ENCODE measurements at places on chromosomes 7 and 10.
A peak's percentile ranks its signal among the peaks of the same experiment; 100 is the strongest.

- ATAC-seq: no peak
Observed at GRCh38 chr10:119360181-119360921, 153.0 kb downstream of the GRK5 start.

GRCh38 chr7:82699773-82700186 is 256.2 kb upstream of the CACNA2D1 start:
- ATAC-seq: no peak

GRCh38 chr10:29710128-29710527 is 75.4 kb upstream of the SVIL start:
- no peak for ATAC-seq

DNA sequence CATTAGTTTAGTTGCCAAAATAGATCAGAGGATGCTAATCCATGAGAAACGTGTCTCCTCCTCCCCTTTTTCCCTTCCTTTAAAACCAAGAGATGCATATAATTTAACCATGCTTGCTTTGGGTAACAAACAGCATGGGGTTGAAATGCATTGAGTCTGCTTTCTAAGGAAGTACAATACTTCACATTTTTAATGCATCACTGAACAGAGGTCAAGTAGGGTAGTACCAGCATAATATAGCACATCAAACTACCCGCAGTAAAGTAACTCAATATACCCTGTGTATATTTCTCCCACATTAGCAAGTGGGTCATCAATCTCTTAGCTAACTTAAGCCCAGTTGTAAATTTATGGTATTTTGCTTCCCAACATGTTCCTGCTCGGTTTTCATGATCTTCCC is 239.3 kb upstream of the SEMA3C start:
- ATAC-seq: no peak

GRCh38 chr10:127715782-127716378 is 21.1 kb upstream of the FOXI2 start:
- ATAC-seq: no peak

- no peak for ATAC-seq
Observed at GRCh38 chr7:82729172-82730030, 285.8 kb upstream of the CACNA2D1 start.

DNA sequence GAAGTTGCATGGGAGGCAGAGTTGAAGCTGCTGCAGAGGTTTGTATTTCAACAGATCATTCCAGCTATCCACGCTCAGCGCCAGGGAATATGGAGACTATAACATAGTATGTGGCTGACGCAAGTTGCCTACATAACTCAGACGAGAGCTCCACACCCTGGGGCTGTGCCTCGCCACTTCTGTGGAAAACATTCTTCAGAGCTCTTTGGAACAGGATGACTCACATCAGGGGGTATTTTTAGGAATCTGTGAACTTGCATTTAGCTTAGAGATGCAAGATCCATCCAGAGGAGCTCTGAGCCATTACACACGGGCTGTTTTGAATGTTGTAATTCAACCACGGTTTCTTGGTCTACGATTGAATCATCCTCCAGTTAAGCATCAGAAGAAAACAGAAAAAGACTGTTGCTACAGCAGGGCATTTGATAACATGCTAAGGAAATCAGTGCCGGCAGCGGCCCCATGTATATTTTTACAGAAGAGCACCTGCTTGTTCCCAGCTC is 481.5 kb upstream of the AKR1E2 start:
- ATAC-seq: peak; percentile 95

DNA sequence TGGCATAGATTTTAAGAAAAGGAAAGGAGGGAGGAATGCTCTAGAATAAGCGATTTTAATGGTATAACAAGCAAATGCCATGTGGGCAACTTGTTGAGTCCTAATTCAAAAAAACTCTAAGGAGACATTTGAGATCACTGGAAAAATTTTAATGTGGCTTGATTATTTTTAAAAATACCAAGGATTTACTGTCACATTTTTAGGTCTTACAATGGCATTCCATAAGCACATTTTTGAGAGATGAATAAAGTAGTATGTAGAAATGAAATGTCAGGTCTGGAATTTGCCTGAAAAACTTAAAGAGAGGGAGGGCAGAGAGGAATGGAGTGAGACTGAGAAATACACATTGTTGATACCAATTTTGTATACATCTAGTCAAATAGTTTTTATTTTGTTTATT is 20.3 kb downstream of the NCAPG2 start:
- no peak for ATAC-seq

- no peak for ATAC-seq
Observed at GRCh38 chr10:33459602-33460001, 125.1 kb upstream of the NRP1 start.

DNA sequence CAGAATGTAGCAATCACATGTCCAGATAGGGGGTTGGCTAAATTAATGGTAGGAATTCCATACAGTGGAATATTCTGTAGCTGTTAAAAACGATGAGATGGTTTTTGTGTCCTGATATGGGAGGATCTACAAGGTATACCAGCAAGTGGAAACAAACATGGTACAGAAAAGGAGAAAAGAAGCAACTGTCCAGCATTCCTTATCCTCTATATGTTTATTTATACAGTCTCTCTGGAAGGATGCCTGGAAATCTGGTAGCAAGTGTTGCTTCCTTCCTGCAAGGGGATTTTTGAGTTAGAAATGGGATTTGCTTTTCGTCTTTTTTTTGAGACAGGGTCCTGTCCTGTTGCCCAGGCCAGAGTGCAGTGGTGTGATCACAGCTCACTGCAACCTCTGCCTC is 19.3 kb downstream of the IL15RA start:
- no peak for ATAC-seq

- no peak for ATAC-seq
Observed at GRCh38 chr7:45461026-45461425, 113.1 kb upstream of the ADCY1 start.

GRCh38 chr10:13891128-13892000 is 304.6 kb downstream of the PRPF18 start:
- ATAC-seq: peak; percentile 52

- no peak for ATAC-seq
Observed at GRCh38 chr10:1061930-1062774, 6.0 kb downstream of the WDR37 start.

GRCh38 chr10:103192089-103192450 is 1.0 kb downstream of the NT5C2 start:
- ATAC-seq: no peak

GRCh38 chr7:142420554-142421362 is 162.9 kb upstream of the PRSS58 start:
- no peak for ATAC-seq

DNA sequence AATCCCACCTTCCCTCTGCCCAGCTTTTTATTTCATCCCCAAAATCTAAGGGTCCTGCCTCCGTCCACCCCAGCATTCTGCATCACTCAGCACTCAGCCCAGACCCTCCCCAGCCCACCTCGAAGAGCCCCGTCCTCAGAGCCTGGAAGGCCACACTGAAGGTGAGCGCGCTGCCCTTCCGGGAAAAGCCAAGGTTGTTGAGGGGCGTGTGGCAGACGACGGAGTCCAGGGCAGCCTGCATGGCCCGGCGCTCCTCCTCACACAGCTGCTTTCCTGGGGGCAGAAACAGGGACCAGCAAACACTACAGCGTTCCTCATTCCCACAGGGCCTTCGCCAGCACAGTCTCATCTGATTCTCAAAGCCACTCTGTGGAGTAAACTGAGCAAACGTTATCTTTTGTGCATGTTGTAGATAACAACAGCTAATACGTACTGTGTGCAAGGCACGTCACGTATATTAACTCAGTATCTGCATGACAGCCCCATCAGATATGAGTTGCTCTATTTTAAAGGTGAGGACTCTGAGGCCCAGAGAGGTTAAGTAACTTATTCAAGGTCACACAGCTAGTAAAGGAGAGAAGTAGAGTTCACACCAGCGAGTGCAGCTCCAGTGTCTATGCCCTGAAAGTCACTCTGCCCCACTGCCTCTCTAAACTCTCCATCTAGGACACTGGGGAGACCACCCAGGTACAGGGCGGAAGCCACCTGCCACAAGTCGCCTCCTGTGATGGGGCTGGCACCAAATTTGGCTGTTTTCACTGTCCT is 2.8 kb downstream of the TRAPPC14 start:
- no peak for ATAC-seq

DNA sequence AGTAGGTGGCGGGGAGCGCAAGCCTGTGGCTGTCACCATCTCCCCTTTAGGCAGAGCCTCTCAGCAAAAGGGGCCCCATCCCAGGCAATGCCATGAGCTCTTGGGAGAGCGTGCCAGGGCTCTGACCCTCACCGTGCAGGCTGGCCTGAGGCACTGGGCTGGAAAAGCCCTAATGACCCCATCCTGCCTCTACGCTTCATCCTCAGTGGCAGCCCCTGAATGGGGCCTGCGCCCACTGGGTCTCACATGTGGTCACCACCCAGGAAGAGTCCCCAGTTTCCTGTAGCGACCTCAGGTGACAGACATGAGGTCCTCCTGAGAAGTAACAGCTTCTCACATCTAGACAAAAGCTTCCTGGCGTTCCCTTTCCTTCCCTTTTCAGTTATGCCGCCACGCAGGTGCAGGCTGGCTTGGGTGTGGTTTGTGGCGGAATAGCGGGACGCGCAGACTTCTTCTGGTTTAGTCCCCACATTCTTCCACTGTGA is 59.2 kb downstream of the CLEC2L start:
- ATAC-seq: no peak

DNA sequence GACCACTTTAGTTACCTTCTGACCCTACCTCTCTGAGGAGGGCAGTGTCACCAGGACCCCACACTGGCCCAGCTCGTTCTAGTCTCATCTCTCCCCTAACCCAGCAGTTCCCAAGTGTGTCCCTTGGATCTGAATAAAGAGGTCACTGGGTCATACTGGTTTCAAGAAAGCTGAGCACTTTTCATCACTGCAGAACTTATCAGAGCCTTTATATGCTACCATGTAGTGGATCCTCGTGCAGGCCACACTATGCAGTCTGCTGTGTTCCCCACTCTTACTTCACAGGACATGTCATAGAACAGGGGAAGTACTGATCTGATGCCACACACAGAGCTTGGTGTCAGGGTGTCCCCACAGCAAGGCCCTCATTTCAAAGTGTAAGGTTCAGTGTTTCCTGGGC is 113.8 kb downstream of the GFRA1 start:
- no peak for ATAC-seq

DNA sequence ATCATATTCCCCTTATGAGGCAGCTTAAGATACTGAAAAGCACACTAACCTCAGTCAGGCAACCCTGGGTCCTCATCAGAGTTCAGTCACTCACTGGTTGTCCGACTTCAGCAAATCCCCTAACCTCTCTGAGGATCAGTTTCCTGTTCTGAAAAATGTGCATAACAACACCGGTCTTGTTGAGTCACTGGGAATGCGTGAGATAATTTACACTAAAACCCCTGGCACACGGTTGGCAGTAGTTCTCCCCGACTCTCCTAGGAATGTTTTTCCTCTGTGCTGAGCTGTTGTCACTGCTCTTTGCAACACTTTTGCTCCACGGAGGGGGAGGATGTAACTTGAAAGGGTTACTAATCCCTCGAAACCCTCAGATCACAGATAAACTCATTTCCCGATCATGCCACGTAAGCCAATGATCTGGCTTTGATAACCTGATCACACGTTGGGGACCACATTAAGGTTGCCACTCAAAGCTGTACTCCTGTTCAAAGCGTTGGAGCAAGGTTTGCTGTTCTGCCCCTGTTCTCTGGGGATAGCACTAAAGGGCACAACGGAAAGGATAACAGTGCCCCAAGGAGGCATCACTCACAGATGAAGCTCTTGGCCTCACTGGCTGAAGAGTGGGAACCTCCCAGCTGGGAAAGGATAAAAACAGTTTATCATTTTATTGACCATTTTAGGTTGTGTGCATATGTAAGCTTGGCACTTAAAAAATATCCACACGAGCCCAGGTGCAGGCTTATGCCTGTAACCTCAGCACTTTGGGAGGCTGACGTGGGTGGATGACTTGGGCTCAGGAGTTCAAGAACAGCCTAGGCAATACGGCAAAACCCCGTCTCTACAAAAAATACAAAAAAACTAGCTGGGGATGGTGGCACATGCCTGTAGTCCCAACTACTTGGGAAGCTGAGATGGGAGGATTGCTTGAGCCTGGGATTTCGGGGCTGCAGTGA is 5.0 kb upstream of the RBM17 start:
- ATAC-seq: no peak

DNA sequence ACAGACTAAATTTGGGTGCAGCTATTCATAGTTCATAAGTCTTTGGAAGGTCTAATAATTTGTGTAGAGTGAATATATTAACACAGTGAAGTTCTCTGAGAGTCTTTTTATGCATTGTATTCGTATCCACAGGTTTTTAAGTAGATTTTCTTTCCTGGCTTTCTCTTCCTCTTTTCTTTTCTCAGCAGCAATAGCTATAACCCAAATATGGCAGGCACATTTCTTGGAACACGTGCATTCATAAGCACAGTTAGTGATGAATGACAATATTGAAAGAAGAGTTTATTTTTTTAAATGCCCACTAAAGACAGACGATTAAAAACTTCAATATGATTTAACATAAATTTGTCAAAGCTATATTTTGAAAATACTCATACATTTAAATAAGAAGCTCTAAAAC is 220.5 kb upstream of the MBL2 start:
- ATAC-seq: no peak

- peak; percentile 27 for ATAC-seq
Observed at GRCh38 chr7:27245798-27246691, 3.4 kb downstream of the EVX1 start.

DNA sequence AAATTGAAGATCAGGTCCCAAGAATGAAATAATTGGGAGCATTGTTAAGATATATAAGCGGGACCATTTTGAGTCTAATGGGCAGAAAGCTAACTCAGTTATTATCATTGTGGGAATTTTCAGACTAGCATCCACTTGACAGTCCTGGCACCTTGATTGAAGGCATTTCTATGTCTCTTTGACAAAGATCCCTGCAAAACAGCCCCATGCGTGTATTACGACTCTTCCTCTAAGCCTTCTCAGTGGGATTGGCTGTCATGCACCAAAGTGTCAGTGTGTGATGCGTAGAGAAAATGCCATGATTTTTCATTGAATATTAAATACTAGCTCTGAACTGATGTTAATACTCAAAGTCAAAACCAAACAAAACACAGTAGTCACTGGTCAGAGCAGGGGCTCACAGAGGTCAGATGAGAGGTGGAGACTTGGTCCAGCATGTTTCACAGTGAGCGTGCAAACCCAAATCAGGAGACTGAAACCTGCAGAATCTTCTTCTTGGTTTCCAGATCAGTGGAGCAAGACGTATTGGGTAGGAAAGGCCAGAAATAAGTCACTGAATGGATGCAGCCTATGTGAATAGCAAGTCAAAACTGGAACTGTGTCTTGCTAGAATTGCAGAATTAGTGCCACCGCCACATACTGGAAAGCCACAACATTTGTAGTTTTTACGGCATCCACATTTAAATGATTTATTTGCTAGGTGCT is 303.6 kb upstream of the AKR1E2 start:
- no peak for ATAC-seq

GRCh38 chr7:134865001-134865845 is 85.8 kb downstream of the CALD1 start:
- peak; percentile 49 for ATAC-seq

- peak; percentile 34 for ATAC-seq
Observed at GRCh38 chr10:89644691-89644966, 413 bp downstream of the PANK1 start.

DNA sequence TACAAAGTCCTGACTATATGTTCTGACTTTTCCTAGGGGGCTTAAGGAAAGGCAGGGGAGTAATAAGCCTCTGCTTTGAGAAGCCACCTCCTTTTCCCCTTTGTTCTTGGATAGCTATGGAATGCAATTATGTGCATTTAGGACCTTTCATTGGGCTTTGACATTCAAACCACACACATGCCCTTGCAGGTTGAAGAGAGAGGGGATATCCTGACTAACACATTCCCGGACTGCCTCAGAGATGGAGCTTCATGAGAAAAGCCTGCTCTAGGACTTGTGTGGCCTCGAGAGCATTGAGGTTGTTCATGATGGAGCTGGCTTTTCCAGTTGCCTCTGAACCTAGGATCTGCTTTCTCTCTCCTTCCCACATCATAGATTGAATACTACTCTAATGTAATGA is 694.5 kb downstream of the LRMDA start:
- ATAC-seq: no peak

Measured in gastroesophageal sphincter (tissue), 4 donors.